ENCODE measurements at places on chromosomes 12 and 14.

- no peak for DNase-seq
These were observed 96.3 kb downstream of the PAX9 start for GRCh38 chr14:36757734-36758601.

- no peak for DNase-seq
These were observed 96.5 kb downstream of the PRMT8 start for GRCh38 chr12:3587402-3588013.

DNA sequence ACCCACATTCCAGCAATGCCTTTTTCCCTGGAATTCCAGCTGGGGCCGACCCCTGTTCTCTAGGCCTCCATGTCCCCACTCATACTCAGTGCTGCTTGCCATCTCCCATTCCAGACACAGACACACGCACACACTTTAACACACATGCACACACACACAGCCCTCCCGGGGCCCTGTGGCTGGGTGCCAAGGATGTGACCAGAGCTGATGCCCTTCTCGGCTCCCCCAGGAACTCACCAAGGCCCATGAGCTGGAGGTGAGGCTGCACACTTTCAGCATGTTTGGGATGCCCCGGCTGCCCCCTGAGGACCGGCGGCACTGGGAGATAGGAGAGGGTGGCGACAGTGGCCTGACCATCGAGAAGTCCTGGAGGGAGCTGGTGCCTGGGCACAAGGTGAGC is 4.3 kb downstream of the PLEKHG6 start:
- DNase-seq, result no peak

- peak; percentile 38 for DNase-seq
These were observed 206.6 kb upstream of the RTL1 start for GRCh38 chr14:101109981-101110728.

- peak; percentile 68 for DNase-seq
These were observed 33.5 kb downstream of the C12orf50 start for GRCh38 chr12:87995581-87996178.

DNA sequence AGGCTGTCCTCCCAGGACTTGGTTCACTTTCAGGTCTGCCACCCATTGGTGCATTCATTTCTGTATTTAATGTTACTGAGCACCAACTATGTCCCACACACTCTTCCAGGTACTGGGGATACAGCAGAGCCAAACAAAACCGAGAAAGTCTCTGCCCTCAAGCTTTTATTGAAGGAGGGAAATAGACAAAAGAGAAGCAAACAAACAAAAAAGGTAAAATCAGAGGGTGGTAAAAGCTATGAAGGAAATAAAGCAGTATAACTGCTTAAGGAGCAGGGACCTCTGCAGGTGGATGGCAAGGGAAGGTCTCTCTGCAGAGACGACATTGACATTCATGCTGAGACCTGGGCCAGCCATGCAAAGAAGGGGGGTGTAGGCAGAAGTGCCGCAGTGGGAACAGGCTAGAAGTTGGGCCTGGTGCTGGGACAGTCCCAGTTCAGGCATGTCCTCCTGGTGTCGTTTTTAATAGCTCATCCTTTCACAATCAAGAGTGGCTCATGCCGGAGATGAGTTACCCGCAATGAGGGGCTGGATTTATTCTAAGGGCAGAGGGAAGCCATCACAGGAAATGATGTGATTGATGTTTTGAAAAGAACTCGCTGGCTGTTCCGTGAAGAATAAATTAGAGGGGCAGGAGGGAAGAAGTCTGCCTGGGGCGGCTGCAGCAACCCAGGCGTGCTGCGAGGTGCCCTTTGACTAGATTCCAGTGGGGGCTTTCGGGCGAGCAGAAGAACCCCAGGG is 72.8 kb downstream of the IRF2BPL start:
- DNase-seq, result peak; percentile 80

DNA sequence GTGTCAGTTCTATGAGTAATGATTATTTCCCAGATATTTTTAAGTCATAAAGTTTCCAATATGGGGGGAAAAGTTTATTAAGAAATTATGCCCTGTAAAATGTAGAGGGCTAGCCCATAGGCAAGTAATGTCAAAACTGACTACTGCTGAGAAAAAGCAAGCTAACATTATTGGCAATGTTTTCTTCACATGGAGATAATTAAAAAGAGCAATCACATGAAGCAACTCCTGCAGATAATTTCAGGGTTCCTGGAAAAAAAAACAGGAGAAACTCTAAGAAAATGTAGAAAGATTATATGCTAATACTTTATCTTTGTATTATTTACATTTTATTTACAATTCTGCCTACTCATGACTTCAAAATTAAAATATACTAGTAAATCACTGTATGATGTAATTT is 39.8 kb downstream of the PPP1R12A start:
- no peak for DNase-seq

DNA sequence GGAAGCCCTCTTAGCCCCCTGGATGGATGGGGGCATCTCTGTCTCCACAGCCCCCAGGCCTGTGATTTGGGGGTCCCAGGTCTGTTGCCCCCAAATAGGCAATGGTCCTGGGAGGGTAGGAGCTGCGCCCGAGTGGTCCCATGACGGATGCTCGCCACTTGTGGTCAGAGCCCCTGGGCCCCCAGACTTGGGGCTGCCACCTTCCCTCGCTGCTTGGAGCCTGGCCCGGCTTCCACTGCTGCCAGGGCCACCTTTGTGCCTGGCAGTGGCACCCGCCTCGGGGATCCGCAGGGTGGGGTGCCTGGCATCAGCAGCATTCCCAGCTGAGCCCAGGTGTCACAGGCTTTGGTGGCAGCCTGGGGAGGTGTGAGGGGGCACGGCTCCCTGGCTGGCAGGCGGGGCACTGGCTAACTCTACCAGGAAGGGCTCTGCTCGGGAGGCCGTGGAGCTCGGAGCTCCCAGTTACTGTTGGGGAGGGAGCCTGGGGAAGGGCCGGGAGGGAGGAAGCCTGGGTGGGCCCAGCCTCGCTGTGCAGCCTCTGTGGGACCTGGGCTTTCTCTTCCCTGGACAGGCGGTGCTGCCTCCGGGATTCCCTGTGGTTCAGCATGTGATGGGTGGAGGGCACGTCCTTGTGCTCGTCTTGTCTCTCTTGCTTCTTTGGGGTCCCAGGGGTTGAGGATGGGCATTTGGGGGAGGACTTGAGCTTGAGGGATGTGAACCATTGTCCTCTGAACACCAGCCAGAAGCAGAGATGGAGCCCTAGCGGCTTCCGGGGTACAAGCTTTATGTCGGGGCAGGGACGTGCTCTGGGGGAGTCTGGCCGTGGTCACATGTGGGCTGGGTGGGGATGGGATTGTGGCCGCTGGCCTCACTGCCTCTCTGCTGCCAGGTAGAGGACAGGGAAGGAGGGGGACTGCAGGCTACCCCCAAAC is 5.4 kb downstream of the KIF26A start:
- no peak for DNase-seq

GRCh38 chr14:35213869-35214387 is 78.3 kb upstream of the PSMA6 start:
- DNase-seq, result no peak

Measured in activated CD8-positive, alpha-beta memory T cell treated with anti-CD3 and anti-CD28 coated beads for 24 hours (primary cell).